Immature natural killer cell (primary cell): ENCODE measurements at places on chromosomes 12 and 14.
A peak's percentile ranks its signal among the peaks of the same experiment; 100 is the strongest.

- no peak for DNase-seq
Measured at GRCh38 chr12:75438059-75438754, 42.3 kb upstream of the GLIPR1 start.

DNA sequence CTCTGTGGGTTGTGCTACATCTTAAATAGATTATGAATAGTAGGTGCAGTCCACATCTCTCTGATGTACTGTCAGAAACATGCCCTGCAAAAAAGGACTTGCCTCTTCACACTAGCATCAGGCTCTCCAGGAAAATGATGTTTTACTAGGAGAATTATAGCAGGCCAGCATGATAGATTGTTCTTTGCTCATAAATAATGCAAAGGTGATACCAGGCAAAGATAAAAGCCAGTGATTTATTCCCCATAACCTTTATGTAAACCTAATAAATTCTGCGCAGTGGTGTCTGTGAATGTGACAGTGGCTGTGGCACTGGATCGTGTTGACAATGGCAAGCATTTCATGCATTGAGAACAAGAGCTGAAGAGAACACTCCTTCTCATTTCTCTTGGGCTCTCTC is 646.5 kb upstream of the SEL1L start:
- no peak for DNase-seq

DNA sequence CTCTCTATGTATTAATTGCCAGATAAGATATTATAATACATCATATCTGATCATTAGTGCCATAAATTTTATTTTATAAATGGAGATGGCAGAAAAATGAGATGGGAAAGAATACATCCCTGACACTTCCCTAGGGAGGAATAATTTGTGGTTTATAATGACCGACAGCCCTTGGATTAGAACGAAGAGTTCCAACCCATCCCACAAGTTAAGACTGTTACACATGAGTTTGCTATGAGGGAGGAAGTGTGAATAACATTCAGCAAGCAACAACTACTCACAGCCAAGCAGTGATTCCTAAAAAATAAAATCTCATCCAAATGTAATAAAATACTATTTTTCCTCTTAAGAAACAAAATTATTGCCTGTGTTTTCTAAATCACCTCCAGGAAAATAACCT is 299.0 kb downstream of the CCDC91 start:
- no peak for DNase-seq

DNA sequence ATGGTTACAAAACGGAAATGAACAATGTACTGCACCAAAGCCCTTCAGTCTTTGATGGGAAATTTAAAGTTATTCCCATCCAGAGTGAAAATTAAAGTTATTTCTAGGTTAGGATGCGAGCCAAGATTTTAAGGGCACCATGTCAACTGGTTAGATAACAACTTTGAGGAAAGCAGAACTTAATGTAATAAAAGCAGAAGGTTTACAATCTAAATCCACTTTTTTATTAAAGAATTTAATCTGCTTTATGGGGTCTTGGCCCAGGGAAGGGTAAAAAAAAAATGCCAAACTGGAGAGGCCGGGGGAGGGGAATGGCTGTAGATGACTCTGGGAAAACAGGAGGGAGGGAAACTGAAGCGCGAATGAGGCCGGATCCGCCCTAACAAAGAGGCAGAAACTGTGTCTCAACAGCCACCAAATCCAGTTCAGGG is 108.2 kb upstream of the ATF7IP start:
- DNase-seq: no peak

DNA sequence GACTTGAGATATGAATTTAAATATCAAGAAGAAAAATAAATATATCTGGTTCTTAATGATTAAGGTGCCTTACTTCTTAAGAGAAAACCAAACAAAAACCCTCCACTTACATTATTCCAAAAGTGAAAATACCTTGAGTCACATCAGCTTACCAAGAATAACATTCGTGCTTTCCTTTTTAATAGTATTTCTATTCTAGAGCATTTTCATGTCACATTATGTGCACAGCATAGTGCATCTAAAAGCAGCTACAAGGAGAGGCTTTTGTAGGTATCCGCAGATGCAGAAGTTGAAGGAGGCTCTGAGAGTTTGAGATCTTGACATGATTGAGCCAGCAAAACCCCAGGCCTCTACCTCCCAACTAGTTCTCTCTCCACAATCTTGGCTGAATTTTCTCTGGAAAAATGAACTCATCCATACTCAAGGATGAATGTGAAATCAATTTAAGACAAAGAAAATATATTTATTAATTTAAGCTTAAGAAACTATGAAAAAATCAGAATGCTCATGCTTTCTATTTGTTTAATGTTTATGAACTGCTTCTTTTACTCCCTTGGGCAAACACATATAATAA is 275.0 kb downstream of the AKAP6 start:
- no peak for DNase-seq

- no peak for DNase-seq
Measured at GRCh38 chr14:36555998-36556743, 26.2 kb downstream of the NKX2-8 start.

- peak; percentile 61 for DNase-seq
Measured at GRCh38 chr14:20873370-20874177, 17.6 kb upstream of the RNASE3 start.

- DNase-seq: no peak
Measured at GRCh38 chr14:35897616-35898111, 71.5 kb downstream of the BRMS1L start.

GRCh38 chr12:15670756-15671155 is 118.4 kb downstream of the EPS8 start:
- no peak for DNase-seq

DNA sequence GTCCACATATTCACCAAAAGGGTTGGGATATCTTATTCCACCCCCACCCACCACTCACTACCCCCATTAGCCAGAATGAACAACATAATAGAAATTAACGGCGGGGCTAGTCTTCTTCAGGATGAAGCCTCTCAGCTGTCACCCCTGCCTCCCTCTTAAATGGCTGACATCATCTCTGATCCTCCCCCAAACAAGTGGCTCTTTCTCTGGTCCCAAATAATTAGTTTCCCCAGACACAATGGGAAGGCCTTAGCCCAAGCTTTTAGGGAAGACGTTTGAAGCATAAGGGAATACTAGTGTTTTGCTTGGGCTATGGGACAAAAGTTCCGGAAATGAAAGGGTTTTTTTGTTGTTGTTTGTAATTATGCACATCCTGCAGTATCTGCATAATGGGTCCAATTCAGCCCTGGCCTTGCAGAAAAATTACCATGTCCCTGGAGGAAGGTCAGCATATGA is 13.8 kb downstream of the STON2 start:
- DNase-seq: no peak

DNA sequence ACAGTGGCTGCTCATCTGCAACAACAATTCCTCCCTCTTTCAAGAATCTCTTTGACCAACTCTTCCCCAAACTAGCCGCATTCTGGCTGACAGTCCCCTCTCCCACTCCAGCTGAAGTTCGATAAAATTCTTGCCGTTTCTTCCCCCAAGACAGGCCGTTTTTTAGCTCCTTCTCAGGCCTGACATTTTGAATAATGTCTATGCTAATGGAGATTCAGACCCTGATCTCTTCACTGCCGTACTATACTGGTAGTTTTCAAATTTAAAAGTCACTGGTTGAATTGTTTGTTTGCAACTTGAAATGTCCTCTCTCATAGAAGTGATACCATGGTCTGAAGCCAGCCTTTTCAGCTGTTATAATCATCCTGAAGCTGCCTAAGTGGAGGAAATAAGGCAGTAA is 65.9 kb upstream of the AMN1 start:
- no peak for DNase-seq

DNA sequence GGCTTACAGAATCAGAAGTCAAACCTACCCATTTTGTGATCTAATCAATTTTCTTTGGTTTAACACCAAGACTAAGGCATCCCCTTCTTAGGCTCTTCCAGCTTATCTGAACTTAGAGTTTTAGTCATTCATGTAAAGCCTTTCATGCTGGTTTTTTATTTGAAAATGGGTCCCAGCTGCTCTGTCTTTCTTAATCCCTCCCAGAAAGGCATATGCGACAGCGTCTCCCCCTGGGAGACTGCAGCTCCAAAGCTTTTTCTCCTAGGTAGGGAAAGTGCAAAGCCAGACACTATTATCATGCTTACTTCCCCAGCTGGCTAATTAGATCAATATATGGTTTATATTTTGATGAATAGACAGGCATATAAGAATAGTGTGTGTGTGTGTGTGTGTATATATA is 96.6 kb upstream of the E2F7 start:
- no peak for DNase-seq

GRCh38 chr12:1821805-1822204 is 1.4 kb downstream of the LRTM2 start:
- DNase-seq: no peak

GRCh38 chr12:9636150-9636850 is 28.6 kb upstream of the KLRB1 start:
- DNase-seq: no peak

DNA sequence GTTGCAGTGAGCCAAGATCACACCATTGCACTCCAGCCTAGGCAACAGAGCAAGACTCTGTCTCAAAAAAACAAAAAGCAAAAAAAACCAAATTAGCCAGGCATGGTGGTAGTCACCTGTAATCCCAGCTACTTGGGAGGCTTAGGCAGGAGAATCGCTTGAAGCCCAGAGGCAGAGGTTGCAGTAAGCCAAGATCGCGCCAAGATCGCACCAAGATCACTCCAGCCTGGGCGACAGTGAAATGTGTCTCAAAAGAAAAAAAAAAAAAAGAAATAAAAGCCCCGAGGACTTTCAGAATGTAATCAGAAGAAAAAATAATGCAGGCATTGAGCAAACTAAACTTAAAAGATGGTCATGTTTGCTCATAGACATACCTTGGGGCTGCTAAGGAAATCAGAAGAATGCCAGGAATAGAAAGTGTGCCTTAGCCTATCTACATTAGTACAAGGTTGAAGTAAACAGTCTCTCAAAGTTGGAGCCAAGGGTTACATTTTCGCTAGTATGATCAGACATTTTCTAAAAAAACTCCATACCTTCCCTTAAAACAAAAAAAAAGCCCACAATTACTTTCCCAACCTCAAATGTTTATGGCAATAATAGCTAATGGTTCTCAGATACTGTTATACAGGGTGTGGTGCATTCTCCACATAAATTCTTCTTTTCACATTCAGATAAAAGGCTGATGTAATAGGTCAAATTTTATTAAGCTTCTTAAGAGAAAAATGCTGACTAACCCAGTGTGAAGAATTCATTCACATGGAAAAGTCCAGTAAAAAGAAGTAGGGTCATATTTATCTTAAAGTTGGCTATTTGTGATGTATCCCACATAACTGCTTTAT is 15.8 kb downstream of the DTD2 start:
- DNase-seq: no peak

DNA sequence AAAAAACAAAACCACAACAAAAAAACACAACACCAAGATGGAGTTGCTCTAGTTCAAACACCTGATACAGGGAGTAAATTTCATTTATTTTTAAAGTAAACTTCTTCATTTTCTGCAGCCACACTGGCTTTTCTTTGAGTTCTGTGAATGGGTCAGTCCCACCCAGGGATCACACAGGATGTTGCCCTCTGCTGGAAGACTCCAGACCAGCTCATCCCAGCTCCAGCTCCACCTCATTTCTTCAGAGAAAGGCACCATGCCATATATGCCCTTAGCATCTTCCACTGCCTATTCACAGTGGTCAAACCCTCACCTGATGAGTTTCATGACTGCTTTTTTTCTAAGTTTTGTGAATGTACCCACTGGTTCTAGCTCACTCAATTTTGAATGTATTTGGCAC is 8.0 kb downstream of the GLIPR1 start:
- peak; percentile 15 for DNase-seq

DNA sequence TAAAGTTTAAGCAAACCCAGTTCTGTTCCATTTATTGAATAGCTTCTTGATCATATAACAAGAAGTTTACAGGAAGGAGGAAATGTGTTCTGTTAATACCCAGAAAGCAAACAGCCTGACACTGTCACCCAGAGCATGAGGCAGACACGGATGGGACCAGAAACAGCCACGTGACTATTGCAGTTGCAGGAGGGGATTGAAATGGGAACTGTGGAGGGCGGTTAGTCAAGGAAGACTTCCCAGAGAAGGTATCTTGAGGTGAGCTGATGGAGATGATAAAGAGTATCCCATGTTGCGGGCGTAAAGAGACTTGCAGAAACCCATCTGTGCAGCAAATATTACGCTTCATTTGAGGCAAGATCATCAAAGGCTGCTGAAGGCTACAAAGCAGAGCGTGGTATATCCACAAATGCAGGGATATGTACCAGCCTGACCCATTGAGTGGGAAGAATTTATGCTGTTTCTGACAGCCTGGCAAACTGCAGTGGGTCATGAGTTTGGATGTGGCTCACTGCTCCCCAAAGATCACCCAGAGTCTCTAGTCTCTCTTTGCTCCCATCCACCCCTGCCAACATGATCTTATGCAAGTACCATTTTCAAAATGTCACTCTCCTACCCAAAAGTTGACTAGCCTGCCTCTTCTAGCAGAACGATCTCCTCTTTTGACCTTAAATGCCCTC is 20.7 kb downstream of the KRT76 start:
- no peak for DNase-seq

DNA sequence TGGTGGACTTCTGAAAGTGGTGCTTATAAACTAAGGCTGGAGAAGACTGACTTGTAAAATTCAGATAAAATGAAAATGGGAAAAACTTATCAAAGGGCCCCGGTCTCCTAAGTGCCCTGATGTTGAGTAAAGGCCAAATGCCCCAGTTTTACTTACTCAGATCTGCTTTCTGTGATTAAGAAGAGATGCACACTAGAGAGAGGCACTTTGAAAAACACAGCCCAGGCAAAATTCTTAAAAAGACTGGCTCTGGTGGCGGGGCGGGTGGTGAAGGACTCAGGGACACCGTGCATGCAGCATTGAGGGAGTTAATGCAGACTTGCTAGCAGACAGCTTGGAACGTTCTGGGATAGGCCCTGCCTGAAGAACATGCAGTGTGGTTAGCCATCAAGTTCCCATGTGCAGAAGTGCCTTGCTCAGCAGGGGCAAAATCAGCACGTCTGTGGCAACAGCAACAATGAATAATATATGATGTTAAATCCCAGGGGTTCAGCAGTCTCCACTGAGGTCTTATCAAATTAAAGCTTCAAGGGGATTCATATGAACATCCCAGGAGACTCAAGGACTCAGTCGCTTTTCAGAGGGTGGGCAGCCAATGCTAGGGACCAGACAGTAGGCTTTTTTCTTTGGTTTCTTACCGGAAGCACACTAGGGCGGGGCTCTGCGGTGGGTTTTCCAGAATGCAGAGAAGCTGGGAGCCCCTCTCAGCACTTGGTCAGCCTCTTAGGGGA is 105.0 kb downstream of the DAD1 start:
- peak; percentile 50 for DNase-seq

- DNase-seq: no peak
Measured at GRCh38 chr14:89700801-89701200, 253.7 kb downstream of the EFCAB11 start.

GRCh38 chr14:97945631-97946030 is 1148.4 kb downstream of the VRK1 start:
- no peak for DNase-seq
